Daoy (cell line): ENCODE measurements at places on chromosomes 3 and 15.

DNA sequence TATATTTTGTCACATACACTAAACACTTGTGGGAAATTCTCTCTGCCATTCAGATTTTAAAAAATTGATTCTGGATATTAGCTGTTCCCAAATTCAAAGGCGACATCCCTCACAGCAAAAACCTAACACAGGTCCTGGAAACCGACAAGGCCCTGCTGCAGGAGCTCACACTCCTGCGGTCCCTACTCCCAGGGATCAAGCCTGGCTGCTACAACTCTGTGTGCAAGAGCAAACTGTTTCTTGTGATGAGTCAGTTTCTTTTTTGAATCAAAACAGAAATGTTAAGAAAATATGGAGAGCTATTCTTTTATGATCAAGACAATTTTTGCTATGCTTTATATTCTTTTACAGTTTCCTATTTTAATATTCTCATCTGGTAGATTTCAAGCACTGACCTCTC is 51.0 kb upstream of the TJP1 start:
- DNase-seq = no peak

GRCh38 chr3:32392536-32393302 is 1.1 kb downstream of the CMTM7 start:
- peak; percentile 73 for DNase-seq

DNA sequence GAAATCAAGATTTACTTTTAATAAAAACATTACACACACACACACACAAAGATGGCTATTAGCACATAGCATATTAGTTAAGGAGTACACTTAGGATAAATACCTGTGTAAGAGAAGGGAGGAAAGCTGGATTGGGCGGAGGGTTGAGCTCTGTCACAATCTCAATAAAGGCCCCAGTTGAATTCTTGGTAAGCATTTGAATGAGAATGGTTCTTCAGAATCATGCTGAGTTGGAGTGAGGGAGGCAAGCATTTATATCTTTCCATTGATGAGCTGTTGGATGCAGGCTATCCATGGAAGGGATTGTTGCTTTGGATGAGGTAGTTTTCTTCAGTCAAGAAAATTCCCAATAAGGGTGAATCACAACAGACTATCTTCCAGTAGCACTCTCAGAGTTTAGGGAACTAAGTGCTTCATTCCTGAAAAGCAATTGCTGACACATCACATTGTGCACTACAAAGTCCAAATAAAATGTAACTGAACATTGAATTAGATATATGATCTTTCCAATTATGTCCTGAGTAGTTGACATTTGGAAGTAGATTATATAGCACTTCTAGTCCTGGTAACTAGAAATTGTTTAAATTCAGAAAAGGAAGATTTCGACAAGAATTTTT is 95.7 kb downstream of the SUCNR1 start:
- no peak for DNase-seq

- DNase-seq = peak; percentile 69
Observed at GRCh38 chr3:149016669-149017541, 25.6 kb downstream of the GYG1 start.

DNA sequence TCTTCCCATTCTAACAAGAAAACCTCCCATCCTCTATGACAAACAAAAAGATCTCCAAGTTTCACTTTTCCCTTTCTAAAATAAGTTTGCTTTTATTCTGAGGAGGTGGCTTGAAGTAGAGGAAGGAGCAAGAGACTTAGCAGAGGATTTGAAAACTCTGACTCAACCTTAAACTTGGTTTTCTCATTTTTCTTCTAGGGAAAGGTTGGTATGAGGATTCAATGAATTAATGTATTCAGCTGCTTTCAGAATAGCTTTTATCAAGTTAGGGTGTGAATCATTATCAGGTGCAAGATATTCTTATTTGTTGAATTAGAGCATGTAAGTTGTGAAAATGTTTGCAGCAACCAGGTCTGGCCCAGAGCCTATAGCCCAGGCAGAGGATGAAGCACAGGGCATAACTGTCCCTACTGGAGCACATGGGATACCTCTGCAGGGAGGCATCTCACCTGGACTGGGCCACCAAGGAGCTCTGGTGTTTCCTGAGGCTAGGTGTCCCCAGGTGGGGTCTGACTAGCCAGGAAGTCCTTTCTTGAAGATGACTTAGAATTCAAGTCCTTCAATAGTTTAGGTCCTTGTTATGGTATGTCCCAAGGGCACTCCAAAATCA is 42.3 kb downstream of the SATB1 start:
- no peak for DNase-seq

DNA sequence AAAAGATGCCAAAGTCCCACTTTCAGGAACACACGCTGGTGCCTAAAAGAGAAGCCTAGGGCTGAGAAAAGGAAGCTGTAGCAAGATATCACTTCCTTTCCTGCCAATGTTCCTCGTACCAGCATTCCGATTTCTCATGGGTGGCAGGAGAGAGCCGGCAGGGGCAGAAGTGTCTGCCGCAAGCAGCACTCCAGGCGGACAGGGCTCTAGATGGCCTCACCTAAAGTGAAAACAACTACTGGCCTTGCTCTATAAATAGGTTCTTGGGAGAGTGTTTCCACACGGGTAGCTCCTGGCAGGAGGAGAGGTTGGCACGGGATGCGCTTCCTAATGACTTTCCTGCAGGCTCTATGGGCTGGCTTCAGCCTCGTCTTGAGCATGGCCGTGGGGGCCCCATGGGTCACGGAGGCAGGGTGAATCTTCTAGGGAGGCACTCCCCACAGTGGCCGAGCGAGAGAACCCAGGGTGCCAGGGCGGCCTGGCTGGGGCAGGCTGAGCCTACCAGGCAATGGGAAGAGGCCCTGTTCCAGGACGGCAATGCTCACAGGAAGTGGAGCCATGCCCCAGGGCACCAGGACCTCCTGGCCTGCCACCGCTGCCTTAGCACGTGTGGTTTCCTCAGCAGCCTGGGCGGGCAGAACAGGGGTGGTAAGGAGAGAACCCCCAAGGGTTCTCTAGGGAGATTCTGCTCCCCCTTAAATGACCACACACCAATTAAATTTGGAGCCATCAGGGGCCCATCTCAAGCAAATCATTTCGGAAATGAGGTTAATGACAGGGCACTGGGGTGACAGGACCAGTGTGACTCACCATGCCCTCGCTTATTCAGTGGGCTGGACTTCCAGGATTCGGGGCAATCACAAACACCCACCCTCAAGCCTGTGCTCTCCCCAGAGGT is 14.6 kb upstream of the DUSP7 start:
- DNase-seq = peak; percentile 50

- DNase-seq = peak; percentile 51
Observed at GRCh38 chr3:118501152-118501551, 533.5 kb downstream of the IGSF11 start.

GRCh38 chr3:79012946-79013362 is 754.8 kb downstream of the ROBO1 start:
- DNase-seq = no peak

- peak; percentile 35 for DNase-seq
Observed at GRCh38 chr3:195040773-195041520, 230.0 kb downstream of the XXYLT1 start.

DNA sequence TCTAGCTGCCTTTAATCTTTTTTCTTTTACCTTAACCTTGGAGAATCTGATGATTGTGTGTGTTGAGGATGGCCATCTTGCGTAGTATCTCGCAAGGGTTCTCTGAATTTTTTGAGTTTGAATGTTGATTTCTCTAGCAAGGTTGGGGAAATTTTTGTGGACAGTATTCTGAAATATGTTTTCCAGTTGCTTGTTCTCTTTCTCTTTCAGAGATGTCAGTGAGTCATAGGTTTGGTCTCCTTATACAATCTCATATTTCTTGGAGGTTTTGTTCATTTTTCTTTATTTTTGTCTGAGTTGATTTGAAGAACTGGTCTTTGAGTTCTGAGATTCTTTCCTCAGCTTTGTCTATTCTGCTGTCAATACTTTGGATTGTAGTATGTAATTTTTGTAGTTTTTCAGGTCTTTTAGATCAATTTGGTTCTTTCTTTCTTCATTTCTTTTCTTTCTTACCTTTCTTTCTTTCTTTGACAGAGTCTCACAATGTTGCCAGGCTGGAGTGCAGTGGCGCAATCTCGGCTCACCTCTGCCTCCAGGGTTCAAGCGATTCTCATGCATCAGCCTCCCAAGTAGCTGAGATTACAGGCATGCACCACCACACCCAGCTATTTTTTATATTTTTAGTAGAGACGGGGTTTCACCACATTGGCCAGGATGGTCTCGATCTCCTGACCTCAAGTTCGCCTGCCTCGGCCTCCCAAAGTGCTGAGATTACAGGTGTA is 366.4 kb upstream of the RASGRP1 start:
- no peak for DNase-seq

- no peak for DNase-seq
Observed at GRCh38 chr3:32880225-32880624, 62.4 kb downstream of the TRIM71 start.

GRCh38 chr15:63860155-63860554 is 26.4 kb upstream of the HERC1 start:
- DNase-seq = no peak

DNA sequence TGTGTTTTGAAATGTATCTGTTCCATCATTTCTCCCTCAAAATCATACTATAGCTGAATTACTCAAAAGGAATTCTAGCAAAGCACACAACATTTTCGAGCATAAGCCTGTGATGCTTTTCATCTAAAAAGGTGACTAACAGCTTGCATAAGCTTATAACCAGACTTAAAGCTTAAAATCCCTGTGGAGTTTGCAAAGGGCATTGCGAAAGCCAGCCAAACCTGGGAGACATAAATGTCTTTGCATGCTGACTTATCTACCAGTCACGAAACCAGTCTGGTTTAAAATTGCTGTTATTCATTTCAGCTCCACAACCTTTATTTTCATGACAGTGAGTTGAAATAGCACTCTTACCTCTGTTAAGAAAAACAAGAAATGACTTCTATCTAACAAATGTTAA is 35.6 kb upstream of the LIPC start:
- DNase-seq = peak; percentile 61

DNA sequence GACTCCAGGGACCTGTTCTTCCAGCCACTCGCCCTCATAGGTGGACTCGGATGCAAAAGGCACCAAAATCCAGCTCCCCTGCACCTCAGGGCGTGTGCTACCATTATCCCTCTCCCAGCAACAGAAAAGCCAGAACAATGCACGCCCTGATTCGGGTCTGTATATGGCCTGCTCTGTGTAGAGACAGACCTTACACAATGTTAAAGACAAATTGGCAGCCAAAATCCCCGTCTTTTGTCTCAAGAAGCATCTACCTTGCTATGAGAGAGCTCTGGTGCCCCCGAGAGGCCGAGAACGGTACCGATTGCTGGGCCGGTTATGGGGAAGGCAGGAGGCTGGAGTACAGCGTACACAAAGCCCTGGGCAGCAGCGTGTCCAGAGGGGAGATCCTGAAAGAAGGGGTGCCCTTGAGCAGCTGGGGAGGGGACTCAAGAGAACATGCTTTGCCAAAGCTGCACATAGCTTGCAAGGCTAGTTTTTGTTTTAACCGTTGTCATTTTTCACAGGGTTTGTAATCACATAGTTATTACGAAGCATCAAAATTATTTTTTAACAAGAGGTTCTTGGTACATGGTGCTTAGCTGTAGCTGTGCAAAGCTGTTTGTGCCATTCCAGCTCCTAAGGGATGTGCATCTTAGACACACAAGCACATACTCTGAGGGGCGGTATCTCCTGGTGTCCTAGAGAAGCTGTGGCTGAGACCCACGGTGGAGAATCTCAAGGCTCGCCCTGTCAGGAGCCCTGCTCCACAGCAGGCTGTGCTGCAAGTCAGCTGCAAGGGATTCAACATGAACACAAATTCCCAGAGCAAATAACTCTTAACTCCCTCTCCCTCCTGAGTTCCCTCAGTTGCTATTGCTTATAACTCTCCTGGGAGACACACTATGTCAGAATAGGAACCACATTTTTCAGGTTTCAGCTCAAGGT is 461.5 kb upstream of the PPP2R3A start:
- peak; percentile 73 for DNase-seq

DNA sequence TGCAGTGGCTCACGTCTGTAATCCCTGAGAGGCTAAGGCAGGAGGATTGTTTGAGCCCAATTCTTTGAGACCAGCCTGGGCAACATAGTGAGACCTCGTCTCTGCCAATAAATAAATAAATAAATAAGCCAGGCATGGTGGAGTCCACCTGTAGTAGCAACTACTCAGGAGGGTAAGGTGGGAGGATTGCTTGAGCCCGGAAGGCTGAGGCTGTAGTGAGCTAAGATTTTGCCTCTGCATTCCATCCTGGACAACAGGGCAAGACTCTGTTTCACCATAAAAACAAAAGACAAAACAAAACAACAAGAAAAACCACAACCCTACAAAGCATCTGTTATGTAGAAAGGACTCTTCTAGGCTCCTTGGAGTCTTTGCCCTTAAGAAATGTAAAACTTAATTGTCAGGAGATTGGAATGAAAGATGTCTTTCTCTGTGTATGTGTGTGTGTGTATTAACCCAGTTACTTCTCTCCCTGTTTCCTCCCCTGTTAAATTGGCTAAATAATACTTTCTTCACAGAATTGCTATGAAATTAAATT is 9.5 kb downstream of the NECTIN3 start:
- DNase-seq = no peak

DNA sequence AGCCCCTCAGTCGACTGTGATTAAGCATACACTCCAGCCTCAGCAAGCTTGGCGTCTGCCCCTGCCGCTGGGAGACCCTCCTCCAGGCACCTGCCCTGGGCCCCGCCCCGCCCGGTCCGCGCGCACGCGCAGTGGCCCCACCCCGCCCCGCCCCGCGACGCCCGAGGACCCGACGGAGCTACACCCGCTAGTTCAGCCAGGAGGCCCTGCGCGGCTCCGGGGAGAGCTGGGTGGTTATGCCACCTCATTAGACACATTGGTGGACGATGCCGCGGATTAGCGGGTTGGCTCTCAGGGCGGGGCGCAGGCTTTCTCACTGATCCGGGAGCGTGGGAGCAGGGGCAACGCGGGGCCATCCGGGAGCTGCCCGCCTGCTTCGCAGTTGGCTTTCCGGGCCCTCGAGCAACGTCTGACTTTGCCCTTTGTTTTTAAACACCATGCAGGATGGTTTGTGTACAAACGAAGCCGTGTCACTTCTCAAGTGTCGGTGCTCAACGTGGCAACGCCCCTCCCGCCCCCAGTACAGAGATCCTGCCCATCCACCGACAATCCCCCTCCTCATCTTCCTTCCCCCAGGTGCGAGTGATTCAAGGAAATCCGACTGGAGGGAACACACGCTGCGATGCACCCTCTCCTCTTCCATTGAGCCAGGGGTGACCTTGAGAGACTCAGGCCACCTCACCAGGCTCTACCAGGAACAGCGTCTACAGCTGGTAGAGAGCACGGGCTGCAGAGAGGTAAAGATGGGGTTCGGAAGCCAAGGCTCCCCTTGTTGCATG is 109.3 kb downstream of the SHQ1 start:
- DNase-seq = no peak

DNA sequence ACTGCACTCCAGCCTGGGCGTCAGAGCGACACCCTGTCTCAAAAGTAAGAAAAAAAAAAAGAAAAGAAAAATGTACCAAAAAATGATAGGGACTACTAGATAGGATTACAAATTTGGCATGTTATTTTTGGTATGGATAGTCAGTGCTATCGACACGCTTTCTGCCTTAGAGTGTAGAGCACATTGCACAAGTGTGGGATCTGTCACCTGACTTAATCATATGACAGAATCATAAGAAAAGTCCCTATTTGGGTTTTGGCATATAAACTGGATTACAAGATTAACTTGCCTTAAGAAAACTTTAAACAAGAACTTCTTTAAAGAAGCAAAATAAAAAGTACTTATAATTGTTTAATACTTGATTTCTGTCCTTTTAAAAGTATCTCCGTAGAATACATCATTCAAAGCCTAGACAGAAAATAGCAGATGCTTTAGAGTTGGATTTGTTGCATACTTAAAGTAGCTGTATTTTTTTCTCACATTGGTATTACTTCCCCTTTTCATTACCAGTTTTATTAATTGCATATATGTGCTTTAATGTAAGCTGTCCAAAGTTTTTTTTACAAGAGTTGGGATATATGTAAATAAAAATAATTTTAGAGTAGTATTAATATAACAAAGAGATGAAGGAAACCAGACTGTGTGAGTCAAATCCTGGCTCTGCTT is 7.8 kb downstream of the ATP6V1A start:
- no peak for DNase-seq
